CD4-positive, alpha-beta T cell treated with Interferon alpha-2 for 1 hour (primary cell): ENCODE measurements at places on chromosomes 16 and 17.

DNA sequence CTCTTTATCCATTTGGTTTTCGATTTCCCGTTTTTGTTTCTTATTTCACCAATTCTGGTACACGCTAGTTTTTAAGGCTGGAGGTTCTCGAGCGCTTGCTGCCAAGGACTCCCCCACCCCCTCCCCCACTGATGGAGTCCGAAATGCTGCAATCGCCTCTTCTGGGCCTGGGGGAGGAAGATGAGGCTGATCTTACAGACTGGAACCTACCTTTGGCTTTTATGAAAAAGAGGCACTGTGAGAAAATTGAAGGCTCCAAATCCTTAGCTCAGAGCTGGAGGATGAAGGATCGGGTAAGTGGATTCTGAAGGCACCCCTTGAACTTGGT lies 825 bp downstream of the RPTOR start:
- no peak for DNase-seq

DNA sequence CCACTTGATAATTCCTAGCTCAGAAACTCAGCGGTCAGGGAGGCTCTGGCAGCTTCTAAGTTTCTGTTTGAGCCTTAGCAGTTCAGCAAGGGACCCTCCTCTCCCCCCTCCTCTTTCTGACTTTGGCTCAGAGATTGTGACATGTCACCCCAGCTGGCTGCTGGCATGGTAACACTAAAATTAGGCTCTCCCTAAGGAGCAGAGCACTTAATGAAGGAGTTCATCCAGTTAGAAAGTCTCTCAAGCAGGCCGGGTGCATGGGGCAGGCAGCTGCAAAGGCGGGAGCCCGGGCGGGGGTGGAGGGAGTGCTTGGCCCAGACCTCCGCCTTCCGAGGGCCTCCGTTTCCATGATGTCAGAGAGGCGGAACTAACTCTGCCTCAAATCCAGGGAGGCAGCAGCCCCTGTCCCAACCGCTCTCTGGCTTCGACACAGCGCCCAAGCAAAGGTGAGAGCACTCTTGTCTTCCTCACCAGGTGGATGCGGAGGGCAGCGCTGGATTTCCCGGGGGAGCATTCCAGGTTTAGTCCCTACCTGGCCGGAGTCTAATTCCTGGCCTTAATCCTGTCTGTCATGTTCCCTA lies 128.0 kb upstream of the PLCG2 start:
- DNase-seq: no peak

DNA sequence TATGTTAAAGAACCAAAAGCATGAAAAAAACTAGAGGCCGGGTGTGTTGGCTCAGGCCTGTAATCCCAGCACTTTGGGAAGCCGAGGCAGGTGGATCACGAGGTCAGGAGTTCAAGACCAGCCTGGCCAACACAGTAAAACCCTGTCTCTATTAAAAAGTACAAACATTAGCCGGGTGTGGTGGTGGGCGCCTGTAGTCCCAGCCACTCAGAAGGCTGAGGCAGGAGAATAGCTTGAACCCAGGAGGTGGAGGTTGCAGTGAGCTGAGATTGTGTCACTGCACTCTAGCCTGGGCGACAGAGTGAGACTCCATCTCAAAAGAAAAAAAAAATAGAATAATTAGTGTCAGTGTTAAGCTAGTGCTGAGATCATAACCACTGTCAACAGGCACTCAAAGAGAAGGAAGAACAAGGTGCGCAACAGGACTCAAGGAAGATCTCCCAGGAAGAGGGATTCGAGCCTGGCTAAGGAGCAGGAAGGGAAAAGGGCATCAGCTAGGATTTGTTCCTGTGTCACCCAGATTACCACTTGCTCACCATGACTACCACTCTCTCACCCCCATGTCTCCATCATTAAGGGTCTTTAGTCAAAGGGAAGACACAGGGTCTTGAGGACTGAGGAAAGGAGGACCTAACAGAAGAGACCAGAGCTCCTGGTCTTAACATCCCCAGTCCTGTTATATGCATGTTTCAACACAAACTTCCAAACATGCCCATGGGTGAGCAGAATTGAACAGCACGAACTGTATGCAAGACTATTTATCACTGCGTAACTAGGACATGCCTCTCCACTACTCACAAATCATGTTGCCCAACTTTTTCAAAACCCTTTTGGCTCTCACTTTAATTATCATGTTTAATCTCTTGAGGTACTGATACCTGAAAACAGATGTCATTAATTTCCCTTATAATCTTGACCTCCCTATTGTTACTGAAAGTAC lies 88.3 kb upstream of the PLEKHM1 start:
- no peak for DNase-seq

DNA sequence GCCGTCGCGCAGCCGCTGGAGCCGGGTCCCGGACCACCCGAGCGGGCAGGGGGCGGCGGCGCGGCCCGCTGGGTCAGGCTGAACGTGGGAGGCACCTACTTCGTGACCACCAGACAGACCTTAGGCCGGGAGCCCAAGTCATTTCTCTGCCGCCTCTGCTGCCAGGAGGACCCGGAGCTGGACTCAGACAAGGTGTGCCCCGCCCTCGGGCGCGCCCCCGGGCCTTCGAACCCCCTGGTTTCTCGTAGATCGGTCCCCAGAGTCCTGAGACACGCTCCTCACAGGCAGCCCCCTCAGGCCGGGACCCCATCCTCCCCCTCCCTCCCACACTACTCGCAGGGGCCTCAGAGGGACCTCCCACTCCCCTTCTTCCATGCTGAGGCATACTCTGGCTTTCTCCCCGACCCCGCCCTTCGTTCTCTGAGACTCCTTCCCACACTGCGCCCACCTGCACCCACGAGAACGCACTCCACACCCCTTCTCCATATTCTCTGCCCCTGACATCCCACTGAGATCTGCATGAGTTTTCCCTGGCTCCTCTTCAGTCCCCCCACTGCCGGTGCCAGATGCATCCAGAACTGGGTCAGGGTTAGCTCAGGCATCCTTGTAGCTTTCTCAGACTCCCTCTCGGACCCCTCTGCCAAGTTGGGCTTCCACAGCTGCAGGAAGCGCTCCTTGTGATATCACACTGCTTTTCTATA lies 523 bp downstream of the KCTD2 start:
- DNase-seq: peak; percentile 4

DNA sequence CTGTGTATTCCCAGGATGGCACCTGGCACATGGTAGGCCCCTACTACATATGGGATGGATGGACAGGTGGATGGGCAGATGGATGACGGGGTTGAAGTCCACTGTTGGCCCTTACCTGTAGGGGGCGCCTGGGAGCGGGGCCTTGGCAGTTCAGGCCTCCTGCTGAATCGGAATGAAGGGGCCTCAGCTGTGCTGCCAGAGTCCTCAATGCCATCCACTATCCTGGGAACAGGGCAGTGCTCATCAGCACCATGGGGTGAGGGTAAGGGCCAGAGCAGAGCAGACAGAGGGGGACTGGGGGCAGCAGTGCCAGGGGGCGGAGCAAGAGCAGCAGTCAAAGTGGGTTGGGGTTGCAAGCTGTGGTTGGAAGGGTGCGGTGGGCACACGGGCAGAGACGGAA lies 8.3 kb upstream of the RAB5C start:
- no peak for DNase-seq

DNA sequence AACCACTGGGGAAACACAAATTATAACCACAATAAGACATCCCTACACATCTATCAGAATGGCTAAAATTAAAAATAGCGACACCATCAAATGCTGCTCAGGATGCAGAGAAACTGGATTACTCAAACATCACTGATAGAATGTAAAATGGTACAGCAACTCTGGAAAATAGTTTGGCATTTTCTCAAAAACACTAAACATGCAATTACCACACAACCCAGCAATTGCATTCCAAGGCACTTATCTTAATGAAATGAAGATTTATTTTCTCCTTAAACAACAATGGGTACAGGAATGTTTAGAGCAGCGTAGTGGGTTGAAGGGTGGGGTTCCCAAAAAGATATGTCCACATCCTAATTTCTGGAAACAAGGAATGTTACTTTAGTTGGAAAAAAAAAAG lies 309.0 kb upstream of the PMFBP1 start:
- DNase-seq: no peak

DNA sequence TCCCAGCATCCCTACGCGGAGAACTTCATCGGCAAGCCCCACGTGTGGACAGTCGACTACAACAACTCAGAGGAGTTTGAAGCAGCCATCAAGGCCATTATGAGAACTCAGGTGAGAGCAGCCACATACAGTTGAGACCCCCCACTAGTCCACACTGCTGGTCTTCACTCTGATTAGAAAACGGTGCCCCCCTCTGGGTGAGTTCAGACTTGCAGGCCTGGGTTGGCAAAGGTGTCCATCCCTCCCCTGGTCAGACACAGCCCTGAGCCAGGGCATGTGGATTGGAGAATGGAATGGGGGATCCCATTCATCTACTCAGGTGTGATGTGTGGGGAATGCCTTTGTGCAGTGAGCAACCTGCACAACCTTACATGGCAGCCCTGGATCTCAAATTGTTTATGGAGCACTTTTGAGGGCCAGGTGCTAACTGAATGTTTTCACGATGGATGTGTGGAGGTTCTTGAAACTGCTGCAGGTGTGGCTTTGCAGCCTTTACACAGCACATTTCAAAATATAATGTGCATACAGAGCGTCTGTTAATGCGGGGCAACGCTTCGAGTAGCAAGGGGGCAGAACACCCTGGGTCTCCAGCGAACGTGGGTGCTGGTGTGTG lies 72.6 kb downstream of the MGAT5B start:
- no peak for DNase-seq

GRCh38 chr17:33874617-33875060 lies 380.4 kb upstream of the CCL2 start:
- no peak for DNase-seq
